ENCODE measurements at places on chromosomes 12 and 14.

- no peak for DNase-seq
These were observed 91.7 kb upstream of the SEL1L start for GRCh38 chr14:81625343-81625742.

DNA sequence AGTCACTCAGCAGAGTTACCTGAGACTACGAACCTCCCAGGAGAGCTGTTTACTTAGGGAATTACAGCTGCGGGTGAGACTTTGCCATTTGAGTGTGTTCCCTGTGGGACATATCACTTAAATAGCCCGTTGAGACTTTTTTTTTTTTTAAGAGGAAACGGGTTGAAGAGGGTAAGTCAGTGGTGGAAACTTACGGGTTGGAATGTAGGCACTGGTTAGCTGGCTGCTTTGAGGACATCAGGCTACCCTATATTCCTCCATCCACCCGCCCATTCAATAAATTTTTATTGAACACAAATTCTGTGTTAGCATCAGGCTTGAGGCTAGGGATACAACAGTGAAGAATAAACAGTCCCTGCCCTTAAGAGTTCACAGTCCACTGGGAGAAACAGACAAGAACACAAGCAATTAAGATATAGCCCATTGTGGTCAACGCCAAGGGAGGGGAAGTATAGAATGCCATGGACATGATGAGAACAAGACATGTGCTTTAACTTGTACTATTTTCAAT lies 88.1 kb upstream of the CPSF6 start:
- DNase-seq: no peak

DNA sequence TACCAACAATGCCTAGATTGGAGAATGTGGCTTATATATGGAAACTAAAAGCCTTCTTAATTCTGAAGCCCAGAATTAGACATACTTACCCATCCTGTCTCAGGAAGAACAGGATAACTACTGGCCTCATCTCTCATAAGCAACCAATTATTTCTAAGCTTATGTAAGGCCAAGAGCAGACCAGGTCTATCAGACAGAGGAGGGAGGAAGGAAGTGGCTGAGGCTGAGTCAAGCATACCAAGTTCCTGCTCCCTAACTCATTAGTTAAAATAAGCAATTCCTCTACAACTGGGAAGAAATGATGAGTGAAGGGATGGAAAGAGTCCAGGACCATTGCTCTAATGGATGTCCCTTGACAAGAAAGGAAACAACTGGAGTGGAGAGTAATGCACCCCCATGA lies 27.0 kb upstream of the INSM2 start:
- no peak for DNase-seq

DNA sequence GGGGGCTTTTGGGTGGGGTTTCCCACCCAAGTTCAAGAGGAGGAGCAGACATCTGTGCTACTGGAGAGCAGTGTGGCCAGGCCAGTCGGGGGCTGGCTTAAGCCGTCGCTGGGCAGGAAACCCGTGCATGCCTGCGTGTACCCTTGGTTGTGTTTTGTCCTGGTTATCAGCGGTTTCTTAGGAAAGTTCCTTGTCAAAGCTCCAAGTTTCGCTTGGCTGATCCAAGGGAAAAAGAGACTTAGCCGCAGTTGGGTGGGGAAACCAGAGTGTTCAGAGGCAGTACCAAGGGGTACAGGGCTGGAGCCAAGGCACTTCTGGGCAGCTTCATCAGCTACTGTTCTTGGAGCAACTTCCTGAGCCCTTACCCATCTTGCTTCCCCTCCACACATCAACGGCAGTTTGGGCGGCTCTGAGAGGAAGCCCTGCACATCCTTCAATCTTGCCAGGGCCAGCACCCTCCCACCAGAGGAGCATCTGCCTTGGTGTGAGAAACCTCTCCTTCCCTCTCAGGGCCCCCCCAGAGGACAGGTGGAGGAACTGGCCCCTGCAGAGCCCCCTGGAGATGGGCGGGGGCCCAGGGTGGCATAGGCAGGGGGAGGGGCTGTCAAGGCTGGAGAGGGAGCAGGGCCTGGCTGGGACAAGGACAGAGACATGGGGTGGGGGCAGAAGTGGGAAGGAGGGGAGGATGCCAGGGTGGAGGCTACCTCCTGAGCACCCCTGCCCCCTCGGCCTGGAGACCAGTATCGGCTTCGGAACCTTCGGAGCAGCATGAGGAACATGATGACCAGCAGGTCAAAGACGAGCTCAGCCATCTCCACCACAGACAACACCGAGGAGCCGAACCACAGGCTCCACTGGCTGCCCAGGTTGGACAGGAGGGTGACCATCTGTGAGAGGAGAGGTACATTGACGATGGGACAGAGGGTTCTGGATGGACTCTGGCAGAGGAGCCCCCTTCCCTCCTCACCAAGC lies 5.8 kb upstream of the TNFRSF1A start:
- no peak for DNase-seq

GRCh38 chr12:110217996-110218674 lies 62.9 kb upstream of the ATP2A2 start:
- DNase-seq: no peak

GRCh38 chr12:59317598-59317997 lies 278.2 kb upstream of the SLC16A7 start:
- DNase-seq: no peak
